ENCODE measurements at places on chromosomes 16 and 17.

DNA sequence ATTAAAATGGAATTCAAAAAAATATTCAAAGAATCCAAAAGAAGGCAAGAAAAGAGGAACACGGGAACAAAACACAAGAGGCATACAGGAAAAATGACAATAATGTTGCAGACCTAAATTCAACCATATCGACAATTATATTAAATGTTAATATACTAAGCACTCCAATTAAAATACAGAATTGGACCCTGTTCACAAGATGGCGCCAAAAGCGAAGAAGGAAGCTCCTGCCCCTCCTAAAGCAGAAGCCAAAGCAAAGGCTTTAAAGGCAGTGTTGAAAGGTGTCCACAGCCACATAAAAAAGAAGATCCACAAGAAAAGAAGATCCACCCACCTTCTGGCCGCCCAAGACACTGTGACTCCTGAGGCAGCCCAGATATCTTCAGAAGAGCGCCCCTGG, 6.3 kb upstream of the XAF1 start:
- H3K4me3 ChIP-seq: no peak overlapping the region
- peaks cover 16% of the 10 kb centered on the region for H3K27me3 ChIP-seq
- no peak for DNase-seq
- no peak overlapping the region for H3K27ac ChIP-seq
- peaks cover 7% of the 10 kb centered on the region for H3K4me1 ChIP-seq
- peaks cover 2% of the 10 kb centered on the region for H3K36me3 ChIP-seq

GRCh38 chr16:82625066-82625968, 1.5 kb upstream of the CDH13 start:
- H3K4me3 ChIP-seq: no peak overlapping the region
- no peak overlapping the region for H3K27ac ChIP-seq
- no peak for DNase-seq
- peaks cover 87% of the 10 kb centered on the region for H3K27me3 ChIP-seq
- H3K4me1 ChIP-seq: no peaks in the 10 kb centered on the region

DNA sequence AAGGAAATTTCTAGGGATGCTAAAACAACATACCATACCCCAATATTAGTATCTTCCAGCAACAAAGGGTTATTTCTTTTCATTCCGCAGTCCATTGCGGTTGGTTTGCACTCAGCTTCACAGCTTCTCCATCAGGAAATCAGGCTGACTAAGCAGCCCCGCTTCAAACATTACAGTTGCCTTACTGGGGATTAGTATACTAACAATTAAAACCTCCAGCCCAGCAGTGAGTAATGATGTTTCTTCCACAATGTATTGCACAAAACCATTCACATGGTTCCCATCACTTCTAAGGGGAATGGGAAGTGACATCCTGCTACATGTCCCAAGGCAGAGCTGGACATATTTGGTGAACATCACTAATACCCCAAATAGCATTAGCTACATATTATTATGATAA, 1384.9 kb downstream of the CDH8 start:
- no peaks in the 10 kb centered on the region for H3K4me1 ChIP-seq
- no peak overlapping the region for H3K27ac ChIP-seq
- no peaks in the 10 kb centered on the region for H3K36me3 ChIP-seq
- H3K27me3 ChIP-seq: no peaks in the 10 kb centered on the region
- no peak overlapping the region for H3K4me3 ChIP-seq

GRCh38 chr17:58110012-58110411, 26.8 kb downstream of the DYNLL2 start:
- no peak for DNase-seq
- no peaks in the 10 kb centered on the region for H3K4me1 ChIP-seq
- H3K27me3 ChIP-seq: no peaks in the 10 kb centered on the region
- no peak overlapping the region for H3K4me3 ChIP-seq
- H3K27ac ChIP-seq: no peak overlapping the region
- H3K36me3 ChIP-seq: peaks cover 2% of the 10 kb centered on the region

DNA sequence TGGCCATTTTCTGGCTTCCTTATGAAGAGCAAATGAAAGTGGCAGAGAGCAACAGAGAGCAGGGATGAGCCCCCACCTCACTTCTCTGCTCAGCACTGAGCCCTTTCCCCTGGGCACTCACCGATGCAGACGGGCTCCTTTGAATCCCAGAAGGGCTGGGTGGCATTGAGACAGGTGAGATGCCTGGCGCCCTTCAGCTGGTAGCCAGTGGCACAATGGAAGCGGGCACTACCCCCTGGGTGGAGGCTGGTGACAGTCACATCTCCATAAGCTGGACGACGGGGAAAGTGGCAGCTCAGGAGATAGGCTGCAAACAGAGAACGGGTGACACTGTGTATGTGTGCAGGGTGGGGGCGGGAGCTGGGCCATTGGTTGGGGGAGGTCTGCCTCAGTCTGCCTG, 12.5 kb upstream of the PHF12 start:
- H3K36me3 ChIP-seq: peaks cover 2% of the 10 kb centered on the region
- peaks cover 30% of the 10 kb centered on the region for H3K27me3 ChIP-seq
- H3K4me3 ChIP-seq: no peak overlapping the region
- no peak overlapping the region for H3K27ac ChIP-seq

Measured in central memory CD8-positive, alpha-beta T cell (primary cell).